Natural killer cell (primary cell): ENCODE measurements at places on chromosomes 3 and 15. TPM values are rescaled to one million over a fixed set of nuclear protein-coding genes. Genes with fewer than 3 reads are reported as not detected.

The MYEF2 gene
- total RNA-seq: 9.0 TPM

The TMEM212 gene
- total RNA-seq: not detected

The NEK10 gene
- 0.80 TPM for total RNA-seq

The RNU5B-1 gene
- total RNA-seq: not detected

The ISG20 gene
- total RNA-seq: 137 TPM

The HTR3C gene
- not detected for total RNA-seq

The MYLK gene
- 3.4 TPM for total RNA-seq

The OR5K2 gene
- not detected for total RNA-seq

The CADPS gene
- not detected for total RNA-seq

DNA sequence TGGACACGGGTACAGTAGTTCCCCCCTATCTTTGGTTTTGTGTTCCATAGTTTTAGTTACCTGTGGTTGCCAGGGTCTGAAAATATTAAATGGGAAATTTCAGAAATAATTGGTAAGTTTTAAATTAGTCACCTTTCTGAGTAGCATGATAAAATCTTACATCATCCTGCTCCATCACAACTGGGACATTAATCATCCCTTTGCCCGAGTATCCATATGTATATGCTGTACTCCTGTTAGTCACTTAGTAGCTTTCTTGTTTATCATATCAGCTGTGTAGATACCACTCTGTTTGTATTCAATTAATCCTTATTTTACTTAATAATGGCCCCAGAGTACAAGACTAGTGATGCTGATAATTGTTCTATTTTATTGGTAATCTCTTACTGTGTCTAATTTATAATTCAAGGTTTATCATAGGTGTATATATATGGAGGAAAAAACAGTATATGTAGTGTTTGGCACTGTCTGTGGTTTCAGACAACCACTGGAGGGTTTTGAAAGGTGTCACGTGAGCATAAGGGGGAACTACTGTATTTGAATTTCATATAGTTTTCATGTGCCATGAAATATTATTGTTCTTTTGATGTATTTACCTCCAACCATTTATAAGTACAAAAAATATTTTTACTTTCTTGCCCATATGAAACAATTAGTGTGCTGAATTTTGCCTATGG lies 41.4 kb downstream of the CTDSPL2 start:
- no peak overlapping the region for H3K4me3 ChIP-seq
- no peaks in the 10 kb centered on the region for H3K27me3 ChIP-seq
- no peaks in the 10 kb centered on the region for H3K4me1 ChIP-seq

- no peaks in the 10 kb centered on the region for H3K4me1 ChIP-seq
- DNase-seq: peak; percentile 82
- no peak overlapping the region for H3K27ac ChIP-seq
- no peaks in the 10 kb centered on the region for H3K27me3 ChIP-seq
Observed at GRCh38 chr3:14633819-14634424, 17.6 kb upstream of the CCDC174 start.

GRCh38 chr15:43238671-43239131 lies 17.9 kb upstream of the EPB42 start:
- no peaks in the 10 kb centered on the region for H3K36me3 ChIP-seq
- DNase-seq: no peak
- H3K4me1 ChIP-seq: peaks cover 24% of the 10 kb centered on the region
- no peak overlapping the region for H3K27ac ChIP-seq
- no peak overlapping the region for H3K4me3 ChIP-seq

DNA sequence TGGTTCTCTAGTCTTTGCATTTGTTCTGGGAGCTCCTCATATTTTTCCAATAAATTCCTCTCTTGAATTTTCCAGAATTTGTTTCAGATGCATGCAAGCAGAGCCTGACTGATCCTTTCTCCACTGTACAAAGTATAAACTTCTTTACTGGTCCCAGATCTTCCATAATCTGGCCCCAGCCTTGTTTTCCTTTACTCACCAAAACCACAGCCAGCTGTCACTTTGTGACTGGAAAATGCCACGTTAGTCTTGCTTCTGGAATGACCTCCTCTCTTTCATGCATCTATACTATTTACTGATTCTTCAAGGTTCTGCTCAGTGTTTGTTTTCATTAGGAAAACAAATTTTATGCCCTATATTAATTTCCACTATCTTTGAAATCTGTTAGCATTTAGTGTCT lies 60.4 kb upstream of the SPPL2A start:
- no peak for DNase-seq
- no peak overlapping the region for H3K4me3 ChIP-seq
- H3K4me1 ChIP-seq: no peaks in the 10 kb centered on the region
- H3K36me3 ChIP-seq: no peaks in the 10 kb centered on the region

DNA sequence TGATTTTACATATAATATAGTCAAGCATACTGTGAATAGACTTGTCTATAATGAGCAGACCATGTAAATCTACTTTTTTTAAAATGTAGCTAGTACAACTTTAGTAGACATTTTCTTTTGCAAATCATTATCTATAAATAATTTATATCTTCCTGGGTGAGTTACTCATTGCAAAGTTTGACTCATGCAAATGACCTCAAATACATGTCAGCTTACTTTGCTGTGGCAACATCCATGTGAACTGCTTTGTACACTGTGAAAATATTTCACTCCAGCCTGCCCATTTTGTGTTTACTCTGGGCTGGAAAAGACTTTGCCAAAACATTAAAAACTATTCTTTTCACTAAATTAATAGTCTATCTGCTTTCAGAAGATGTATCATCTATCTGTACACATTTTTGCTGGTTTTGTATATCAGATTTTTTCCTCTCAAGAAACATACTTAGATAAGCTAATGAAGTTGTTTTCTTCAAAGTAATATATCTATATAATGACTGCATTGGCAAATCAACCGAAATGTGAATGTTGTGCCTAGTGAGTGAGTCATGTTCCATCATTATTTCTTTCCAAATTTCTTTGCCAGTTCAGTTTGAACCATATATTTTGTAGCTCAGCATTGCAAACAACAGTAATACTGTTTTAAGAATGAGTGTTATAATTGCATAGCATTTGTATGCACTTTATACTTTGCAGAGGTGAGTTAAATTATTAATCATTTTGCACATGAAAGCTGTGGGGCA lies 26.5 kb downstream of the IGSF10 start:
- H3K27me3 ChIP-seq: no peaks in the 10 kb centered on the region
- no peaks in the 10 kb centered on the region for H3K36me3 ChIP-seq
- no peak overlapping the region for H3K4me3 ChIP-seq
- H3K4me1 ChIP-seq: no peaks in the 10 kb centered on the region
- H3K27ac ChIP-seq: no peak overlapping the region

DNA sequence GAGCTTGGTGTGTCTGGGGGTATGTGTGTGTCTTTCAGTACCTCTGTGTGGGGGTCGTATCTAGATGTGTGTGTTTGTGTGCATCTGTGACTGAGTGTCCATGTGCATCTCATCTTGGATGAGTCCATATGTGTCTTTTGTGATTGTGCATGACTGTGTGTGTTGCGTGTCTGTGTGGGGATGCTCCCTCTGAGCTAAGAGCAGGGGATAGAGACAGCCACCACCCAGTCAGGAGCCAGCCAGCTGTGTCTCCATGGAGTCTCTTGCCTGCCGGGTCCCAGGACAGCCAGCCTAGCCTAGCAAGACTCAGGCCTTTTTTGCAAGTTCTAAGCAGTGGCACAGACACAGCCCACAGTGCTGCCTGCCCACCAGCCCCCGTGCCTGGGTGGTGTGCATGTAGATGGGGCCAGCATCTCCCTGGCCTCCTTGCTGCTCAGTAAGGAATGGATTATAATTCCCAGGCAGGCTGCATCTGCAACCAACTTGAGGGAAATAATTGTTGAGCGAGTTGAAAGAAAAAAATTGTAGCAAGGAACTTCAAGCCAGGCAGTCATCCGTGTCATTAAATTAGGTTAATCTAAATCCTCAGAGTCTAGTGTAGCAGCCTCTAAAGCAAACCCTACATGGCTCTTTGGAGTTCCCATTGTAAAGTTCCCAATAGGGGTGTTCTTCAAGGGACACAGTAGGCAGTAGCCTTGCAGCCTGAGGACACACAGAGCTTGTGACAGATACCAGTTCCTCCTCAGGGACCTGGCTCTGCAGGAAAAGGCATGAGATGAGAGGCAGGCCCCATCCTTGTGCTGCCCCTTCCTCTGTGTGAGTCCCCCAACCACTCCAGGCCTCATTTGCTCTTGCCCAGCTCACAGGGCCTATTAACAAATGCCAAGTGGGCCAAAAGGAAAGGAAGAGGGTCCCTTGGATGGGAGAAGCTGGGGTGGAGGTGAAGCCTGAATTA lies 35.9 kb upstream of the MRPS22 start:
- no peaks in the 10 kb centered on the region for H3K27me3 ChIP-seq
- H3K36me3 ChIP-seq: no peaks in the 10 kb centered on the region
- H3K4me1 ChIP-seq: no peaks in the 10 kb centered on the region
- H3K27ac ChIP-seq: no peak overlapping the region
- no peak overlapping the region for H3K4me3 ChIP-seq

DNA sequence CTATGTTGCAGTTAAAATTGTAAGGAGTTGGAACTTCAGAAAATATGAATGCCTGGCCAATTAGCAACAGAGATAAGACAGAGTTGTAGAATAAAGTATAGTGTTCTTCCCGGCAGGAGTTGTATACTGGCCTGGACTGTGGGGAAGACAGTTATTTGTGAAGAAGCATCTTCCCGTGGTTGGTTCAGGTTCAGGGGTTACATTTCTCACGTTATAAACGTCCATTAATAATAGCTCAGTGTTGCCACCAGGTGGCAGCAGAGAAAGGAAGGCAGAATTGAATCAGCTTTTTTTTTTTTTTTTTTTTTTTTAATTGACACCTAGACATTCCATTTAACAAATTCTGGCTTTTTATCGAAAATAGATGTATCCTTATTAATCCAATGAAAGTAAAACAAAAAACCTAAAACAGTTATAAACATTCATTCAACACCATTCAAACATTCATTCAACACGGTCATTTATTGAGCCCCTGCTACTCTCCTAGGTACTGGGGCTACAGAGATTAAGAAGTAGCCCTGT lies 66.4 kb upstream of the NR2E3 start:
- no peaks in the 10 kb centered on the region for H3K27me3 ChIP-seq
- no peak overlapping the region for H3K4me3 ChIP-seq
- DNase-seq: peak; percentile 78
- H3K4me1 ChIP-seq: no peaks in the 10 kb centered on the region
- no peak overlapping the region for H3K27ac ChIP-seq

DNA sequence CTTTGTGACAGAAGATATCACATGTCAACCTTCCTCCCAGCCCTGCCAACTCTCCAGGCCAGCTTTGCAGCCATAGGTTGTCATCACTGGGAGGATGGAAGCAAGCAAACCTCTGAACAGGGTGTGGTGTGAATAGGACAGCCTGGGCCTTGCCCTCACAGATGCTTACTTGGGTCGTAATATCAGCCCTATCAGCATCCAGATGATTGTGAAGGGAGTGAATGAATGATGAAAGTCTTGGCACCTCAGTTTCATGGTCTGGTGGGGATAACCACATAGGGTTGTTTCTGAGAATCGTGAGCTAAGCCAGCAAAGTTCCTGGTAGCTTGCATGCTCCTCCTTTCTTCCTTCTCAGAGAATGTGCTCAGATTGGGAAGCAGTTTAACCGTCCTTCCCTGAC lies 55.1 kb upstream of the POLR2M start:
- H3K4me1 ChIP-seq: no peaks in the 10 kb centered on the region
- DNase-seq: no peak
- H3K4me3 ChIP-seq: no peak overlapping the region
- H3K27me3 ChIP-seq: no peaks in the 10 kb centered on the region
- no peak overlapping the region for H3K27ac ChIP-seq
- H3K36me3 ChIP-seq: no peaks in the 10 kb centered on the region

DNA sequence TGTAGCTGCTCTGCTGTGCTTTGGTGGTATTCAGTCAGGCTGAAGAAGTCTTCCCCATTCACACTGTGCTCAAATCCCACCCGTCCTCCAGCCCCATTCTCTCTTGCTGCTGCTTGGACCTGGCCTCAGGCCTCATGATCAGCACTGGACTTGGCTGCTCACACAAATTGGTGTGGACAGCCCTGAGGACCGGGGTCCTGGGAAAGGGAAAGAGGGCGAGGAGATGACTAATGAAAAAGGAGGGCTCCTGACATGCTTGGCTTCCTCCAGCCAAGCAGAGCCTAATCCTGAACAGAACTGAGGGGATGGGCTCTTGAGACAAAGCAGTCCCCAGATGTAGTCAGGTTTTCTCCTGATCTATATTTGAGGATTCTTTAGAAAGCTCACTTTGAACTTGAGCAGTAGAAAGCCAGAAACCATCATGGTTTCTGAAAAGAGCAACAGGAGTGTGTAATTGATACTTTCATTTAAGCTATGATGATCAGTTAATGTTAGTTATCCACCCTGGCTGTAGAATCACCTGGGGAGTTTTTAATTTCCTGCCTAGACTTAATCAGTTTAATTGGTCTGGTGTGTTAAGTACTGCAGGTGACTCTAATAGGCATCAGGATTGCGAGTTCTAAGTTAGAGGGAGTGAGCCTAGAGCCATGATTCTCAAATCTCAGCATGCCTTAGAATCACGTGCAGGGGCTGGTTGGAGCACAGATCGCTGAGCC lies 79.4 kb upstream of the THBS1 start:
- H3K27me3 ChIP-seq: peaks cover 2% of the 10 kb centered on the region
- H3K4me1 ChIP-seq: peaks cover 19% of the 10 kb centered on the region
- DNase-seq: no peak
- no peak overlapping the region for H3K4me3 ChIP-seq
- H3K27ac ChIP-seq: no peak overlapping the region

GRCh38 chr3:28637742-28638141 lies 289.1 kb upstream of the AZI2 start:
- H3K36me3 ChIP-seq: no peaks in the 10 kb centered on the region
- no peak overlapping the region for H3K4me3 ChIP-seq
- no peaks in the 10 kb centered on the region for H3K4me1 ChIP-seq
- no peak for DNase-seq
- no peaks in the 10 kb centered on the region for H3K27me3 ChIP-seq

- H3K4me1 ChIP-seq: peaks cover 11% of the 10 kb centered on the region
- no peak overlapping the region for H3K4me3 ChIP-seq
- H3K27ac ChIP-seq: no peak overlapping the region
Observed at GRCh38 chr15:22845289-22845900, 6.9 kb downstream of the NIPA2 start.

GRCh38 chr15:48318131-48318530 lies 13.1 kb upstream of the DUT start:
- H3K4me1 ChIP-seq: no peaks in the 10 kb centered on the region
- H3K36me3 ChIP-seq: no peaks in the 10 kb centered on the region
- DNase-seq: no peak
- no peak overlapping the region for H3K4me3 ChIP-seq

DNA sequence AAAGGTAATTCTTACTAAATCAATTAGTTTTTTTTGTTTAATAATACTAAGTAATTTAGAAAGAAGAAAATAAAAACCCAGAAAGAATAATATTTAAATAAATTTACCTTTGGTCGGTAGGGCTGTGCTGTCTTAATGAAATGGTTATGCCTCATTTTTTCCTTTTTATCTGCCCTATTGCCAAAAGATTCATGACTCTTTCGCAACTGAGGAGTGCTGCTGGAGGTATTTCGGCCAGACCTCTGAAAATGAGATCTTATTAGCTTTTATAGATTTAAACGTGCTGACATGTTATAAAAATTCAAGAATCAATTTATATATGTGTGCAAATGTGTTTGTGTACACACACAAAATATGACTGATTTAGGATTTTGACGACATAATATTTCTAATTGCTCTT lies 67.1 kb upstream of the USP50 start:
- H3K4me3 ChIP-seq: no peak overlapping the region
- no peaks in the 10 kb centered on the region for H3K27me3 ChIP-seq
- H3K36me3 ChIP-seq: peaks cover 52% of the 10 kb centered on the region
- no peaks in the 10 kb centered on the region for H3K4me1 ChIP-seq
- no peak for DNase-seq
- H3K27ac ChIP-seq: no peak overlapping the region

- no peak for DNase-seq
- no peak overlapping the region for H3K27ac ChIP-seq
- no peaks in the 10 kb centered on the region for H3K27me3 ChIP-seq
- H3K36me3 ChIP-seq: no peaks in the 10 kb centered on the region
- H3K4me1 ChIP-seq: no peaks in the 10 kb centered on the region
Observed at GRCh38 chr3:18766974-18767373, 341.8 kb upstream of the SATB1 start.
